ENCODE measurements at places on chromosomes 4 and X. TPM values are rescaled to one million over a fixed set of nuclear protein-coding genes. Genes with fewer than 3 reads are reported as not detected.

DNA sequence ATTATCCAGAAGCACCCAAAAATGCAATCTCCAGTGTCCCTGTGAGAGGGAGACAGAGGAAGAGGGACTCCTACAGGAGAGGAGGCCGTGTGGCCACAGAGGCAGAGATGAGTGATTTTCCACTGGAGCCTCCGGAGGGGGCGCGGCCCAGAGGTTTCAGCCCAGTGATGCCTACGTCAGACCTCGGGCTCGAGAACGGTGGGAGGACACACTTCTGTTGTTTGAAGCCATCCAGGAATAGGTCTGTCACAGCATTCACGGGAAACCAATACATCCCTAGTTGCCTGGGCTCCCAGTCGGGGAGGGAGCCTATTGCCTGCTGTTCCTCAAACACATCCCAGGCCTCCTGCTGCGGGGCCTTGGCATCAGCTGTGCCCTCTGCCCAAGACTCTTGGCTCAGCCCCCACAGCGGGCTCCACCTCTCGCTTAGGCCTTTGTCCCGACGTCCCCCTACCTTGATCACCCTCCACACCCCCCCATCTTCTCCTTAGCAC lies 39.2 kb upstream of the HMX1 start:
- no peak for DNase-seq

GRCh38 chrX:84760560-84760959 lies 243.1 kb upstream of the APOOL start:
- no peak for DNase-seq

The SPP1 gene
- 190 TPM for total RNA-seq

GRCh38 chrX:135112096-135112729 lies 8.1 kb downstream of the ETDB start:
- no peak for DNase-seq

DNA sequence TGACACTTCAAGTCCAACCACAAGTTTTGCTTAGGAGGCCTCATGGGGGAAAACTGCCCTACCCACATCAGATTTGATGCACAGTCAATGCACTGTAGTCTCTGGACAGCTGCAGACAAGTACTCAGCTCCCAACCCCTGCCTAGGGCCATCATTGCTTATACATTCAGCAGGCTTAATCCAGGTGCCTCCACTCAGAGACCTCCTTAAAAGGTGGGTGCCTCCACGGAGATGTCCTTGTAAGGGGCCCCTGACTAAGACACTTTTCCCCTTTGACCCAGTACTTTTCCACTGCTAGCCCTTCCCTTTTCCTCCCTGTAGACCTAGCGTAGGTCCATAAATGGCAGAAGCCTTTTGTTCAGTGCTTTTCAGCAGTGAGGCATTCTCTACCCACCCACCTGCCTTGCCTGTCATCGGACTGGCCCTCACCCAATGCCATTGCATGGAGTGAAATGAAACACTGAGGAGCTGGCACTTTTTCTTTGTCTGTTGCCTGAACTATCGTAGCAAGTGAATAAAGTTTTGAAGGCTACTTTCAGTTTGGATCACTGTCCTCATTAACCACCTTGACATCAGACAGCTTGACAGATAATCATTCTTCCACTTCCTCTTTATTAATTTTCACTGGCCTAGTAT lies 23.8 kb upstream of the PLK4 start:
- DNase-seq = no peak

DNA sequence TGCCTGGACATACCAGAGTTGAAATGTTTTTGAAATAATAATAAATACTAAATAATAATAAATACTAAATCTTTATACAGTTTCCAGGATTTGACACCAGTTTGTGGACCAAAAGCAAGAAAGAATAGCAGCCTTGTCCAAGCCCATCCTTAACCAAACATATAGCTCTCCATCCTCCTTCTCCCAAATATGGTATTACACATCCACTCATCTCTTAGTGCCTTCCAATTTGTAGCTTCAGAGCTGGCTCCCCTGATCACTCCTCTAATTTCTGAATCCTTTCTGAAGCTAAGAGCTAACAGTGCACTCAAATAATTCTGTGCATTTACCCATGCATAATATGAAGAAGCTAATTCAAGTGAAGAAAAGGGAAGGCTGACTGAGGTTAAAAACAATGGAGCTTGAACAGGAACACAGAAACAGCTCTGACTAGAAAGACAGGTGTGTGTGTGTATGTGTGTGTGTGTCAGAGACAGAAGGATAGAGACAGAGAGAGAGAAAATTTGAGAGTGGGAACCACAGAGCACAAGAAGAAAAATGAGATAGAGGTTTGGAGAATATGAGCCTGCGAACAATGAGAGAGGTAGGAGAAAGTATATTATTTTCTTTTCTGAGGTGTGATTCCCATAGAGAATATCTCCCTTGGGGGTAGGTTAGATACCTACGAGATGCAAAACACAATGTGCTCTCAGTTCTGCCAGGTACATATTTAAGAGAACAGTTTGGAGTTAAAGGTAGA lies 123.5 kb downstream of the CAMK2D start:
- no peak for DNase-seq

GRCh38 chr4:170875868-170876267 lies 786.1 kb upstream of the AADAT start:
- DNase-seq = no peak

DNA sequence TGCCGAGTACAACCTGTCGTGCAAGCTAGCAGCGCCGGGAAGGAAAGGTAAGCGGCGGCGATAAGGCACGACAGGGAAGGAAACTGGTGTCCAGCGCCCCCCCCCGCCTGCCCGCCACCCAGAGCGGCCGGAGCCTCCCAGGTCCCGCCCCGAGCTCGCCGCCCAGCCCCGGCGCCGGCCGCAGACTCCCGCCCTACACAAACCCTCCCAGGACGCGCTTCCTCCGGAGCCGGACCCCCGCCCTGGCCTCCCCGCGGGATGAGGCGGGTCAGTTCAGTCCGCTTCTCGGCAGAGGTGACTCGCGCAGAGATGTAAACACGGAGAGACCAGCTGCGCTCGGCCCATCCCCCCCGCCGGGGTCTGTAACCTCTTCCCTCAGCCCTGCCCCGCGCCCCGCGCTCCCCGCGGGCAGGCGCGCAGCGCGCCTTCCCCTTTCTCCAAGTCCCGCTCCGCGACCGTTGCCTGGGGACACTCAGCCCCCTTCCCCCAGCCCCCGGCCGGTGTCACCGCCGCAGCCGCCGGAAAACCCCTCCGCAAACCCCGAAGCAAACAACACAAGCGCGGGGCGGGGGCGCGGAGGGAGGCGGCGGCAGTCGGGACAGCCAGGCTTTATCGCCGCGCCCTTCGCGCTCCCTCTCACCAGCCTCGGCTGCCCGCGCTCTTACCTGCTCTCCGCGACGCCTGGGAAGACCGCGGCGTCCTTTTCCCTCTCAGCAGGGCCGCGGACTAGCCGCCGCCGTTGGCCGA lies 543 bp downstream of the ELF2 start:
- peak; percentile 72 for DNase-seq

The CENPVL2 gene
- 1.7 TPM for total RNA-seq

GRCh38 chrX:72526534-72527508 lies 45.8 kb downstream of the HDAC8 start:
- no peak for DNase-seq

DNA sequence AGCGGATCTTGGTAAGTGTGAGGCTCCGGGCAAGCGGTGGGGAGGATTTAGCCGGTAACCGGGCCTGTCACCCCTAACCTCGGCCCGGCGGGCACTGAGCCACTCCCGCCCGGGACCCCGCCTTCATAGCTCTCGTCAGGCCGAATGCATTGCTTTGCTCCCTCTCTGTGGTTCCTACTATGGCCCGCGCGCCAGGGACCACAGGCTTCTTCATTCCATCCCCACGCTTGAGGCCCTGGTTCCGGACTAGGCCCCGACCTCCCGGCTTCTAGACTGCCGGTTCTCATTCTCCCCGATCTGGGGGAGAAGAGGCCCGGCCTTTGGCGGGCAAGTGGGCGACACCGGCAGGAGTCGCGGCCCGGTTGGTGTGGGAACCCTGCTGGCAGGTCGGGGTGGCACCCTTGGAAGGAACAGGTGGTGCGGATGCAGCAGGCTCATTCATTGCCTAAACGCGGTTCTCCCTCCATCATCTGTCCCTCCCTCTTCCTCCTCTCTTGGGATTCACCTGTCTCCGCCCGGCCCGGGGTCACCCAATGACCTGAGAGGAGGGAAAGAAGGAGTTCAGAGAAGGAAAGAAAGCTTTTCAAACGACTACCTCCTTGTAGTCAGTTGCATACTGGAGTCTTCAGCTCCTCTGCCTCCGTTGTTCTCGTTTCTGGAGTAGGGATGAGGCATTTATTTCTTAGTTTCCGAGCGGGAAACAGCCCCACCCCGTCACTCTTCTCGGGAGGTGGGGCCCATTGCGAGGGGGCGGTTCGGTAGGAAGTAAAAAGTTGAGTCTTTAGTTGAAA lies at the start of gene NDUFC1:
Gene NDUFC1, minus strand, starts transcription at position 657 of the 791 bp plus-strand sequence. CDS start 6,679 bp downstream, outside the sequence.
- DNase-seq = peak; percentile 31

Data from occipital lobe (tissue), 3 donors.